ENCODE measurements at places on chromosomes 11 and 22. TPM values are rescaled to one million over a fixed set of nuclear protein-coding genes. Genes with fewer than 3 reads are reported as not detected.

DNA sequence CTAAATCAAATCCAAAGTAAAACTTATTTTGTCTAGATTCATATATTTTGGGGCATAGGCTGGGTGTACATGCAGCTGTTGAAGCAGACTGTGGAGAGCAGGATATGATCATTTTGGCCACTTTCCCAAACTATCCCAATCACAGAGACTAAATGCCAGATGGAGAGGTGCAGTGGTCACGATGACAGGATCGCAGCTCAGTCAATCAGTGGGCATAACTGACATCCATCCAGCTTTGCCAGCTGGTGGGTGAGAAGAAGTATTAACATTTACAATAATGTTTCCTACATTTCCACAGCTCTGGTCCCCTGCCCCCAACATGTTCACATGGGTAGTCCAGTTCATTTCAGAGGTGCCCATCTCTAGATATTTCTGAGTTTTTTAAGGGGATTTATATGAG is 255.5 kb upstream of the SESN3 start:
- DNase-seq = no peak

DNA sequence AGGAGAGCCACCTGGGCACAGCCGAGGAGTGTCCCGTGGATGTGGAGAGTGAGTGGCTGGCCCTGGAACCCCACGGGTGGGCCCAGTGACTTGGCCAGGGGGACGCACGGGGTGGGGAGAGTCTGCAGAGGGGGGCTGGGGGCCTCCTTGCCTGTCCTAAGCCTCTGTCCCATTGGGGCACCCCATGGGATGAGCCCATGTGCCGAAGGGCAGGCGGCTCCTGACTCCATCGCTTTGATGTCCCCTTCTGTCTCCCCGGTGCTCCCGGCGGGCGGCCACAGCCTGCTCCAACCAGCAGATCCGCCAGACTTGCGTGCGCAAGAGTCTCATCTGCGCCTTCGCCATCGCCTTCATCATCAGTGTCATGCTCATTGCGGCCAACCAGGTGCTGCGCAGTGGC is 9.4 kb downstream of the CABP7 start:
- DNase-seq = no peak

The C11orf21 gene
- 2.3 TPM for total RNA-seq

DNA sequence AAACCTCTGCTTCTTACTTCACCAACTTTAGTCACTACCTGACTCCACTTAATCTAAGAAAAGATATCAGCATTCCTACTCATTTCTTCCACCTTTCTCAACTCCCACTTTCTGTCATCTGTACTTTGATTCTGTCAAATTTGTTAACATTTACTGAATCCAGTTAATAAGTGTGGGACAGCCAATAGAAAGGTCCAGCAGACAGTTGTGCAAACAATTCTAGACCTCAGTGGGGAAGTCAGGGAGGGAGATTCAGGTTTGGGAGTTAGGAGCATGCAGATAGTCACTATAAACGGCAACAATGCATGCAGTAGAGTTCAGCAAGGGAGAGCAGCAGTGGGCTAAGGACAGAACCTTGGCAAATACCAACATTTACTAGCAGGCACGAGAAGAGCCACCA is 4.1 kb downstream of the FBXO3 start:
- no peak for DNase-seq

The MRPL21 gene
- total RNA-seq = 72.6 TPM

DNA sequence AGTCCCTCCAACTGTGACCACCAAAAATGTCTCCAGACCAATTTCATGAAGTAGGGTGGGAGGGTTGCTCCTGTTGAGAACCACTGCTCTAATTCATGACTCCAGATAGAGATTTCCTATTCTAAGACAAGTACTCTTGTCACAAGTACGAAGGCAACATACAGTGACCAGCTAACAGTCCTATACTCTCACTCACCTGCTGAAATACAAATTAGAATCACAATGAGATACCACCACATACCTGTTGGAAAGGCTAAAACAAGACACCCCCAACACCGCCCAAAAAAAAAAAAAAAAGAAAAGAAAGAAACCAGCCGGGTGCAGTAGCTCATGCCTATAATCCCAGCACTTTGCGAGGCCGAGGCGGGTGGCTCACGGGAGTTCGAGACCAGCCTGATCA is 310.5 kb downstream of the SWAP70 start:
- DNase-seq = no peak

DNA sequence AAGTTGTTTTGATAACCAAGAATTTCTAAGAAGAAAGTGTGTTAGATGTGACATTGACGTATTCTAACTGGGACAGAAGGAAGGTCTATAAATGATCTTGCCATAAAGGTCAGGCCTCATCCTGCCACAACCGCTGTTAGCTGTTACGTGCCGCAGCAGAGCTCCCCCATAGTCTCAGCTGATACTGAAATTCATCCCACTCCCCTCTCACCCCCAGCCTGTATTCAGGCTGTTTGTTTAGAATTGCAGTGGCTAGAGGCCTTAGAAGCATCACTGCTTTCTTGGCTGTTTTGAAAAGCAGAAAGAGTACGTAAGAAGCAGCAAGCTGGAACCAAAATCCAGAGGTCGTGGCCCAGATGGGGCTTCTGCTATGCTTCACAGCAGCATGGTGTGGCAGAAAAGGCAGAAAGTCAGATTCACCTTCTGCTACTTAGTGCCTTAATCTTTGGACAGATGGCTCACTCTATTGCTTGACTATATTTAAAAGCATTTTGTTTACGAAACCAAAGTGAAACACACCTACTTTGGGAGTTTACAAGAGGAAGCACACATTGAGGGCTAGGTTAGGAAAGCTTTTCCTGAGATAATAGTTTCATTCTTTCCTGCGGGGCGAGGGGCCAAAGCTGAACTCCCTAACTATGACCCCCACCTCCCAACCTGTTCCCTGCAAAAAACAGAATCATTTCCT is 950 bp upstream of the LAYN start:
- no peak for DNase-seq

GRCh38 chr22:24140357-24140756 is 40.9 kb upstream of the SUSD2 start:
- no peak for DNase-seq

The FLRT1 gene
- 0.31 TPM for total RNA-seq

GRCh38 chr11:117834838-117835443 is 10.4 kb upstream of the FXYD2 start:
- peak; percentile 13 for DNase-seq

DNA sequence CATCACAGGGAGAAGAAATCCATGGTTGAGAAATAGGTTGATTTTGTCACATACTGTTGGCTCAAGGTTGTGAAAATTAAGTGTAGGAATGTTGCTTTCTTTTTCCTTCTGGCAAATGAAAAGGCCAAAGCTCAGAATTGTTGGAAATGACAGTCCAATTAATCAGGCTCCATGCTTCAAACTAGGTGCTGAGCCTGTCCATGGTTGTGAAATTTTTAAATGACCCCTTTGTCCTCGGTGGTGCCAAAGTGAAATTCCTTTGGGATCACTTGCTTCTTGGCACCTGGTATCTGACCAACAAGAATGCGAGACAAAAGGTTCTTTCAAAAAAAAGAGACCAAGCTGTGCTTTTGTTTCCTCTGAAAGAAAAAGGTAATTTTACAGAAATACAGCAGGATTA is 451.9 kb downstream of the ETS1 start:
- DNase-seq = no peak

GRCh38 chr11:86056351-86056854 is 12.5 kb downstream of the PICALM start:
- DNase-seq = no peak

The CCDC73 gene
- not detected for total RNA-seq

DNA sequence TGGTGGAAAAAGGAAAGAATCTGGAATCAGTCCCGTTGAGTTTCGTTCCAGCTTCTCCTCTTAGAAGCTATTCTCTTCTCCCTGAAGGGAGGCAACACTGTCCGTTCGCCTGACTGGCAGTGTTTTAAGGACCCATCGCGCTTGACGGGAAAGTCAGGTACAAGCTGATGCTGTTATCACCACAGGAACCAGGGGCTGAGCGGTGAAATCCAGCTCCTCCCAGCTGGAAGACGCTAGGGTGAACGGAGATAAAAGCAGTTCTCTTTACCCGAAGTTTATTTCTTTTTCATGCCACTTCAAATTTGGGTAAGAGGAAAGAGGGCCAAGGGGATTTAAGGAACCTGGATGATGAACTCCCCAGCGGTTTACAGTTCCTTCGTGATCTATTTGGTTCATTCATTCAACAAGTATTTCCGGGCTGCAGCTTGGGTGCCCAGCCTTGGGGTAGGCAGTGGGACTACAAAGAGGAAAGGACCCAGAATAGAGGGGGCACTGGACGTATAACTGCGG is 551 bp upstream of the DEUP1 start:
- peak; percentile 9 for DNase-seq

- DNase-seq = no peak
Observed at GRCh38 chr11:83278351-83278750, 7.8 kb downstream of the CCDC90B start.

GRCh38 chr11:69229511-69229910 is 64.4 kb upstream of the MYEOV start:
- DNase-seq = no peak

DNA sequence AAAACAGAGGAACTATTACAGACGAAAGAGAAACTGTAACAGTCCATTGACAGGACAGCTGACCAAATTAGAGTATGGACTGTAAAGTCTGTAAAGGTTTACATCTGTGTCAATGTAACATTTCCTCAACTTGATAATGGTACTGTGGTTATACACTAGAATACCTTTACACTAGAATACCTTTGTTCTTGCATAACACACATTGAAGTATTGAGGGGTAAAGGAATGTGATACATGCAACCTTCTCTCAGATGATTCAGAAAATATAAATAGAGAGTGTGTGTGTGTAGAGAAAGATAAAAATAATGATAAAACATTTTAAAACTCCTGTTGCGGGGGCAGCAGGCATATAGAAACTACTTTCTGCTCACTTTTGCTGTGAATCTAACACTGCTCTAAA is 5.6 kb upstream of the EEF1G start:
- DNase-seq = no peak

- DNase-seq = no peak
Observed at GRCh38 chr11:128862908-128863660, 4.0 kb downstream of the KCNJ1 start.

The PGA5 gene
- total RNA-seq = 0.41 TPM

- no peak for DNase-seq
Observed at GRCh38 chr11:107953446-107953845, 25.2 kb downstream of the RAB39A start.

- DNase-seq = no peak
Observed at GRCh38 chr11:385594-386351, 8.2 kb upstream of the PKP3 start.

The SLC25A1 gene
- 135 TPM for total RNA-seq

GRCh38 chr11:123577081-123577598 is 77.3 kb downstream of the SCN3B start:
- peak; percentile 80 for DNase-seq

The OTOG gene
- 0.06 TPM for total RNA-seq

- no peak for DNase-seq
Observed at GRCh38 chr11:47020793-47021526, 84.4 kb downstream of the CSTPP1 start.

DNA sequence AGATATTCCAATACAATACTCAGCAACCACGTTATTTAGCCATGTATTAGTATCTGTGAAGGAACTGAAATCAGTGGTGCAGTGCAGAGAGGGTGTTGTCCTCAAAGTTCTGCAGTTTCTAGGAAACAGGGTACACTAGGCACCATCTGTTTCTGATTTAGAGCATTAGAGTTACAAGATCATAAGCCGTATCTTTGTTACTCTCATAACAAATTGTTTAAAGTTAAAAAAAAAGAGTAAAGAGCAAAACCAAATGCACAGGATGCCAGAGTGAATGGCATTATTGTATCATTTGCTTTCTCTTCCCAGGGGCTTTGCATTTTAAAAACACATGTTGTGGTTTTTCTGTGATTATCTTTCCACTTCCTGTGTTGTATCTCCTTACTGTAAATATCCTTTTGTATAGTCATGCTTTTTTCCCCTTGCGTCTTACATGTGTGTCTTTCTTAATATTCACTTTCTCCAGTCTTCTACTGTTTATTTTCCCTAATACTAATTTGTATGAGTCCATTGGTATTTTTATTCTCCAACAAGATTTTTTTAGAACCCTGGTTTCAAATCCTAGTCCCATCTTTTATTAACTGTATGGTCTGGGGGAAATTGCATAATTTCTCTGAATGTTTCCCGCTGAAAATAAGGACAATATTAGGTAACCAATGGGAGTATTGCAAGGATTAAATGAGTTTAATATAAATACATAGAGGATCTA is 15.2 kb upstream of the NUP160 start:
- no peak for DNase-seq

The SOX10 gene
- 0.46 TPM for total RNA-seq

- no peak for DNase-seq
Observed at GRCh38 chr11:69193629-69194028, 37.9 kb downstream of the SMIM38 start.

GRCh38 chr11:34632105-34632791 is 11.4 kb downstream of the EHF start:
- no peak for DNase-seq

GRCh38 chr11:5040876-5041275 is 5.5 kb upstream of the OR52J3 start:
- DNase-seq = no peak

The PHETA2 gene
- 13.5 TPM for total RNA-seq

DNA sequence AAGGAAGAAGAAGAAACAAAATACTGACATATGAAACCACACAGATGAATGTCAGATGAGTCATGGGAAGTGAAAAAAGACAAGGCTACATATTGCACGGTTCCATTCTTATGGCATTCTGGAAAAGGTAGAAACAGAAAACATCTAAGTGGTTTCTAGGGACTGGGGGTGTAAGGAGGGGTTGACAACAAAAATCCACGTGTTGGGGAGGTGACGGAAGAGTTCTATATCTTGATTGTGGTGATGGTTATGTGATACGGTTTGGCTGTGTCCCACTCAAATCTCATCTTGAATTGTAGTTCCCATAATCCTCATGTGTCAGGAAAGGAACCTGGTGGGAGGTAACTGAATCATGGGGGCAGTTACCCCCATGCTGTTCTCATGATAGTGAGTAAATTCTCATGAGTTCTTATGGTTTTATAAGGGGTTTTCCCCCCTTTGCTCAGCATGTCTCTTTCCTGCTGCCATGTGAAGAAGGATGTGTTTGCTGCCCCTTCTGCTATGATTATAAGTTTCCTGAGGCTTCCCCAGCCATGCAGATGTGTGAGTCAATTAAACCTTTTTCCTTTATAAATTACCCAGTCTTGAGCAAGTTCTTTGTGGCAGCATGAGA is 6.4 kb upstream of the ARFGAP3 start:
- DNase-seq = no peak

The TP53I11 gene
- 48.4 TPM for total RNA-seq

The TESMIN gene
- 4.8 TPM for total RNA-seq

Data from mucosa of descending colon (tissue), 3 donors.